Left ventricle myocardium inferior (tissue), 1 donor: ENCODE measurements at places on chromosomes 4 and X. TPM values are rescaled to one million over a fixed set of nuclear protein-coding genes. Genes with fewer than 3 reads are reported as not detected.

- H3K27me3 ChIP-seq = no peaks in the 10 kb centered on the region
- DNase-seq = no peak
- no peak overlapping the region for H3K4me3 ChIP-seq
- H3K4me1 ChIP-seq = no peaks in the 10 kb centered on the region
- no peak overlapping the region for H3K27ac ChIP-seq
Measured at GRCh38 chr4:96326846-96327245, 487.0 kb downstream of the PDHA2 start.

DNA sequence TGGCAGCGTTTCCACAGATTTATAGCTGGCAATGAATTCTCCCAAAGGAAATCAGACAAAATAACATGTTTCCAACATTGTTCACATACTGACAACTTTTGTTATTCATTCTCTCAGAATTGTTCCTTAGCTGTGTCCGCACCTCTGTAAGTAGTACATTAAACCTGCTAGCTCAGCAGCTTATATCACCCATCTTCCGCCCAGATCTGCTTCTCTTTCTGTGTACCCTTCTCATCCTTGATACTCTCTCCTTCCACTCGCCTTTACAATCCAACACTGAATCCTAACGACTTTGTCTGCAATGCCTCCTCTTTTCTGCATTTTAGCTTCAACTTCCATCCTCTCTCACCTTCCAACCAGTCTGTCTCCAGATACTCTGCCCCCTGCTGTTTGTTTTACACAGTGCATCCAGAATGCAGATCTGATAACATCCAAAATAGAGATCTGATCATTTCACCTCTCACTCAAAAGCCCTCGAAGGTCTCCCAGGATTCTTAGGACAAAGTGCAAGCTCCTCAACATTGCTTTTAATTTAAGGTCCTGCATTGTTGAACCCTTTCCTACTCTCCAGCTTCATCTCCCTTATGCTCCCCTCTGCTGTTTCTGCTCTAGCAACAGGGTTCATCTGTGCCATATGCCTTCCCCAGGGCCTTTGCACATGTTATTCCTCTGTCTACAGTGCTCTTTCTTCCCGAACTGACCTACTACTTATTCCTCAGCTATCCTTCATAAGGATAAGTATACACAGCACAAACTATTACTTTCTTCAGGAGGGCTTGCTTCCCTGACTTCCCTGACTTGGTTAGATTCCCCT is 67.3 kb upstream of the VBP1 start:
- no peaks in the 10 kb centered on the region for H3K4me1 ChIP-seq
- DNase-seq = no peak
- H3K27ac ChIP-seq = no peak overlapping the region
- no peaks in the 10 kb centered on the region for H3K27me3 ChIP-seq
- H3K36me3 ChIP-seq = no peaks in the 10 kb centered on the region

DNA sequence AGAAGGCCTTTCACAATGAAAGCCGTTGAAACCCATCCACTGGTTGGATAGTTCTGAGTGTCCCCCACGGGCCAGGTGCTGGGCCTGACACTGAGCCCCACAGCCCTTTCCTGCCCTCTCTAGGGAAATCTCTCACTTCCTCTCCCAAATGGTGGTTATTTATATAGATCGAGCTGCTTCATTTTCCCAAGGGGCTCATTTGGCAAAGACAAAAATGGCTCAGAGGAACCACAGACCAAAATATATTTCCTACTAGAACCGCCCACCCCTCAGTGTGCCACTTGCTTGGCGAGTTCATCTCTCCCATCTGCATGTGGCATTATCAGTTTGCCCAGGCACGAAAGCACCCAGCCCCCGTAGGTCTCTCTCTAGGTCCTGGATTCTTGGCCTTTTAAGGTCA is 53.3 kb upstream of the STIM2 start:
- H3K4me1 ChIP-seq = peaks cover 11% of the 10 kb centered on the region
- no peak overlapping the region for H3K4me3 ChIP-seq
- H3K27ac ChIP-seq = no peak overlapping the region
- H3K36me3 ChIP-seq = no peaks in the 10 kb centered on the region
- DNase-seq = no peak

GRCh38 chrX:12956704-12957534 is 18.0 kb upstream of the TMSB4X start:
- no peaks in the 10 kb centered on the region for H3K27me3 ChIP-seq
- peaks cover 10% of the 10 kb centered on the region for H3K4me1 ChIP-seq
- peak overlapping the region; percentile 79 for H3K27ac ChIP-seq
- no peaks in the 10 kb centered on the region for H3K36me3 ChIP-seq
- no peak for DNase-seq
- no peak overlapping the region for H3K4me3 ChIP-seq

The BMX gene
- total RNA-seq = 3.3 TPM

- peaks cover 43% of the 10 kb centered on the region for H3K36me3 ChIP-seq
- no peak for DNase-seq
- no peaks in the 10 kb centered on the region for H3K4me1 ChIP-seq
Measured at GRCh38 chr4:25271866-25272265, 38.0 kb downstream of the PI4K2B start.

DNA sequence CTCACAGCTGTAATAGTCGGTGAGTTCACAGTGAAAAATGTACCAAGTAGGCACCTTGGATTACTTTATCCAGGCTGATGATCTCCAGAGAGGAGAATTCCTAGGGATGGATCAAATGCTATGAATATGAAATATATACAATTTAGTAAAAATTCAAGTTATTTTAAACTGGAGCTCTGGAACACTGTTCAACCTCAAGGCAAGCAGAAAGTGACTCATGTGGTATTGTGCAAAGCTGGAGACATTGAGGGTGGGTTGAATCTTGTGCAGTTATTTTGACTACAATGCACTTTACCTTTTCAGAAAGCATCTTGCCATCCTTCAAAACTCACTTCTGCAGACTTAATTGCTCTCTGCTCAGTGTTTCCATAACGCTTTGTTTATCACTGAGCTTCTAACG is 43.4 kb downstream of the OSTC start:
- no peak for DNase-seq
- no peak overlapping the region for H3K27ac ChIP-seq
- no peaks in the 10 kb centered on the region for H3K4me1 ChIP-seq
- no peaks in the 10 kb centered on the region for H3K27me3 ChIP-seq
- no peak overlapping the region for H3K4me3 ChIP-seq
- no peaks in the 10 kb centered on the region for H3K36me3 ChIP-seq

GRCh38 chrX:123085311-123085940 is 98.7 kb upstream of the GRIA3 start:
- no peak overlapping the region for H3K4me3 ChIP-seq
- no peaks in the 10 kb centered on the region for H3K36me3 ChIP-seq
- no peaks in the 10 kb centered on the region for H3K27me3 ChIP-seq
- no peak for DNase-seq
- no peaks in the 10 kb centered on the region for H3K4me1 ChIP-seq

The BMPR1B gene
- 3.0 TPM for total RNA-seq

DNA sequence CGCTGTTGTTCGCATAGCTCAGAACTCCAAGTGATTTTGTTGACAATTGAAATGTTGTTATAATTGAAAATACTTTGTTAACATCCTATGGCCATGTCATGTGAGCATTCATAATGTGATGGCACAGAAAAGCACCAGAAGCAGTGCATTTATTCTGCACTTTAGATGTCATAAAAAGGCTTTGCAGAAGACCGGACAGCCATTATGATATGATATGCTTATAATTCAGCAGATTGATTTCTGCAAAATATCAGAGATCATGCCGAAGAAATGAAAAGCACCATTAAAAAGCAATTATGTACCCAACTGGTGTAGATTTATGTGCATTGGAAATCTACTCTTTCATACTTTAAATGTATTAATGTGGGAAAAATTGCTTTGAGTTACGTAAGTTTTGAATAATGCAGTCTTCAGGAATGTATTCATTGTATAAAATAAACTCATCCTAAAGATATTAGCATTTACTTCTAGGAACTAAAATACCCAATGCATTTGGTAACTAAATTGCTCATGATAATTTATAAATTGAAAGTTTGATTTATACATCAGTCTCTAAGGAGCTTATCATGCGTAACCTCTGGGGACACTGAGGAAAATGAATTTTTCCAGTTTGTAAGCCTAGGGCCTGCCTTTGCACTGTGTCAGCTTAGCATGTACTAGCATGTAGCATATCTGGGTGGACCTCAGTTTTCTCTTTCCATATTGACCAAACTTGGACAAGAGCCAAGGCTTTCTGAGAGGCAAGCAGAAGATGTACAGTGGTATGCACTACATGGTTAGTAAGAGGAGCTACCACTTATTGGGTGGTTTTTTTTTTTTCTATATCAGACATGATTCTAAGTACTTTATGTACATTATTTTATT is 43.6 kb downstream of the TLR10 start:
- H3K4me3 ChIP-seq = no peak overlapping the region
- H3K36me3 ChIP-seq = no peaks in the 10 kb centered on the region
- DNase-seq = no peak
- H3K27me3 ChIP-seq = no peaks in the 10 kb centered on the region

GRCh38 chrX:96692454-96692853 is 7.8 kb downstream of the DIAPH2 start:
- H3K4me1 ChIP-seq = peaks cover 18% of the 10 kb centered on the region
- no peak overlapping the region for H3K4me3 ChIP-seq
- DNase-seq = no peak

DNA sequence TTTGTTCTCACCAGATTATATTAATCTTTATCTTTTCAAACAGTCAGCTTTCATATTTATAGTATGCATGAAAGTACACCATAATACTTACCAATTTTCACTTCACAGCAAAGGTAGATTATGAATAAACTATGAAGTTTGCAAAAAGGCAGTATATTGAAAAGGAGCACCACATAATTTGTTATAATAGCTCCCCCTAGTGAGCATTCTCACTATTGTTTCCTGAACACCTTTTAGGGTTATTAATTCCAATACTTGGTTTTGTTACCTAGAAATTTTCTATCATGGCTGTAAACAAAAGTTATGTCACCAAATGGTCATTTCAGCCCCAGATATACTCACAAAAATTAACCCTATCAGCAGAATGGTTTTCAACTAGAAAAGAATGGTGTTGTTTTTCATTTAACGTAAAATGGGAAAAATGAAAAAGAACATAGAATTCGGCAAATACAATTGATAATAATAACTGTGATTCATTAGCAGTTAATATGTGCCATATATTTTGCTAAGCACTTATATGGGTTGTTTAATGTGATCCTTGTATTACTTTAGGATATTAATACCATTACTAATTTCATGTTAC is 30.2 kb upstream of the NKX6-1 start:
- DNase-seq = no peak
- H3K4me3 ChIP-seq = no peak overlapping the region
- H3K27me3 ChIP-seq = peaks cover 13% of the 10 kb centered on the region
- no peaks in the 10 kb centered on the region for H3K4me1 ChIP-seq
- no peaks in the 10 kb centered on the region for H3K36me3 ChIP-seq

The CCSER1 gene
- total RNA-seq = 13.2 TPM

GRCh38 chr4:1409491-1410425 is 3.5 kb upstream of the NKX1-1 start:
- peaks cover 97% of the 10 kb centered on the region for H3K27me3 ChIP-seq
- H3K27ac ChIP-seq = no peak overlapping the region
- H3K36me3 ChIP-seq = no peaks in the 10 kb centered on the region
- peaks cover 27% of the 10 kb centered on the region for H3K4me1 ChIP-seq
- DNase-seq = no peak

The ZNF185 gene
- total RNA-seq = 1.6 TPM

DNA sequence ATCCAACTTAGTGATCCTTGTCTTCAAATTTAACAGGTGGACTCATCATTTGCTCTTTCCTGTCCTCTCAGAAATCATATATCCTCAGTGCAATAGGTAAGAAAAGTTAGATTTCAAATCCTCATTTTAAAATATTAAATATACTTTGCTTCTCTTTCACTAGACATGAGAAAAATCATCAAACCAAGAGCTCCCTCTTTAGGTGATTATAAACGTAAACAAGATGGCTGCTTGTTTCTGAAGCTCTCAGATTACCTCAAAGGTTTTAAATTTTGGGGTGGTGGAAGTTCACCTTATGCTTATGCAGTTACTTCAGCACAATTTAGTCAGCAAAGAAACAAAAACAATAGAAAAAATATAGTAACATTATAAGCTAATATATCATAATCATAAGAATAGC is 27.3 kb downstream of the CSN3 start:
- no peak overlapping the region for H3K4me3 ChIP-seq
- H3K27ac ChIP-seq = no peak overlapping the region
- H3K36me3 ChIP-seq = no peaks in the 10 kb centered on the region
- no peaks in the 10 kb centered on the region for H3K27me3 ChIP-seq
- DNase-seq = no peak

- no peaks in the 10 kb centered on the region for H3K4me1 ChIP-seq
- H3K27ac ChIP-seq = no peak overlapping the region
- no peaks in the 10 kb centered on the region for H3K27me3 ChIP-seq
- no peaks in the 10 kb centered on the region for H3K36me3 ChIP-seq
- H3K4me3 ChIP-seq = no peak overlapping the region
Measured at GRCh38 chrX:11129534-11130105, 18.5 kb downstream of the HCCS start.

GRCh38 chr4:6354119-6354518 is 84.5 kb downstream of the WFS1 start:
- no peaks in the 10 kb centered on the region for H3K36me3 ChIP-seq
- no peak for DNase-seq
- no peak overlapping the region for H3K4me3 ChIP-seq
